ENCODE measurements at places on chromosomes 2 and 18. TPM values are rescaled to one million over a fixed set of nuclear protein-coding genes. Genes with fewer than 3 reads are reported as not detected.

GRCh38 chr2:1540481-1540880 lies 127.2 kb downstream of the TPO start:
- DNase-seq: no peak

GRCh38 chr18:75131381-75132000 lies 77.4 kb downstream of the PTGR3 start:
- DNase-seq: no peak

- DNase-seq: peak; percentile 53
Measured at GRCh38 chr2:54859997-54860701, 136.7 kb downstream of the EML6 start.

DNA sequence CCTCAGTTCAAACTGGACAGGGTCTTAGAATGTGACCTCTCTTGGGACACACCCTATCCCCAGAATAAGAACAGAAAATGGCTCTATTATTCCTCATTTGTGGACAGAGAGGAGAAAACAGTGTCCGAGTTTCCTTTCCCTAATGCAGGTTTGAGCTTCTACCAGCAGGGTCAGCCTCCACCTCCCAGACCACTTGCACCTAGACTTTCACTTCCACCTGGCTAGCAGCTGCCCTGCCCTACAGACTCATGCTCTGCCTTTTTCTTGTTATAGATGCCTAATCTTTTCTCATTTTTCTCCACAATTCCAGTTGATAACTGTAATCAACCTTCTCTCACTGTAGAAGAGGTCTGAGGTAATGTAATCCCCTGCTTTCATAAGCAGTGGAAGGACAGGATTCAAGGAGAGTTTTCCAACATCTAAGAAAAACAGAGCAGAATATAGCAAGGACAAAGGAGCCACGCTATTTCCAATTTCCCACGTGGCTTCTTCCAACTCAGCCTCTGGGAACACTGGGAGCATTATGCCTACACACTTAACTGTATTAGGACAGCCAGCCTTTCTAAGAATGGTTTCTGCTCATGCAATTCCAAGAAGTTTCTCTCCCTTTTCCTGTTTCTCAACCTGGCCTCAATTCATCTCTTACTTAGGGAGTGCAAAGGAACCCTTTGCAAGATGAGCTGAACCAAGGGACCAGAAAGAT lies 239.8 kb downstream of the BCL11A start:
- DNase-seq: no peak

DNA sequence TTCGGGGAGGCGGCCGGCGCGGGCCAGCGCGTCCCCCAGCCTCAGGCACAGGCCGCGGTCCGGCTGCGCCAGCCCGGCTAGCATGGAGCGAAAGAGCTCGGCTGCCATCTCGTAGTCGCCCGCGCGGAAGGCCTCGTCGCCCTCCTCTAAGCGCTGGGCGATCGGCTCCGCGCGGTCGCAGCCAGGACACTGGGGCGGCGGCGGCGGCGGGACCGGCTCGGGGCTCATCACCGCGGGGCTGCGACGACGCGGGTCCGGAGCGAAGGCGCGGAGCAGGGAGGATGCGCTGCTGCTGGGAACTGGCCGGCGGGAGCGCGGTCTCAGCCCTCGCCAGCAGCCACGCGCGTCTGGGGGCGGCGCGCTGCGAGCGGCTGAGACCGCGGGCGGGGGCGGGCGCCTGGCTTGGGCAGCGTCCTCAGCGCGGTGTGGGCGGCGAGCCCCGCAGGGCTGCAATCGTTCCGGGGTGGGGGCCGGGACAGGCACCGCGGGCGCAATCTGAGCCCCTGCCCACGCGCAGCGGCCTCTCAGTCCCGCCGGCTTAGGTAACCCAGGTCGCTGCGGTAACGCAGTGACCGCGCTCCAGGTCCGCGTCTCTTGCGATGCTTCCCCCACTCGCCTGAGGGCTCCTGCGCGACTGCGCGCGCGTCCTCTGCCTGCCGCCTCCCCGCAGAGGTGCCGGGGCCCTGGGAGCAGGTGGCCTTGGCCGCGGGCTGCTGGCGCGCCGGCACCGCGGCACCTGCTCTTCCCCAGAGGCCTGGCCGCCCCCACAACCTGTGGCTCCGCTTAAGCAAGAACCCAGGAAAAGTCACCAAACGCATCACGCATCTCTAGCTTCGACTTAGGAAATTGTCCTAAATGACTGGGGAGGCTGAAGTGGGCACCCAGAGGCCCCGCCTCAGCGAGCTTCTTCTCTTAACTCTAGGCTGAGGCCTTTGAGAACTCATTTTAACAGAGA lies at the start of gene LONRF2:
LONRF2 (minus strand) TSS at position 636 of the 955 bp plus-strand sequence; CDS start at position 228, 408 bp downstream.
- DNase-seq: no peak

DNA sequence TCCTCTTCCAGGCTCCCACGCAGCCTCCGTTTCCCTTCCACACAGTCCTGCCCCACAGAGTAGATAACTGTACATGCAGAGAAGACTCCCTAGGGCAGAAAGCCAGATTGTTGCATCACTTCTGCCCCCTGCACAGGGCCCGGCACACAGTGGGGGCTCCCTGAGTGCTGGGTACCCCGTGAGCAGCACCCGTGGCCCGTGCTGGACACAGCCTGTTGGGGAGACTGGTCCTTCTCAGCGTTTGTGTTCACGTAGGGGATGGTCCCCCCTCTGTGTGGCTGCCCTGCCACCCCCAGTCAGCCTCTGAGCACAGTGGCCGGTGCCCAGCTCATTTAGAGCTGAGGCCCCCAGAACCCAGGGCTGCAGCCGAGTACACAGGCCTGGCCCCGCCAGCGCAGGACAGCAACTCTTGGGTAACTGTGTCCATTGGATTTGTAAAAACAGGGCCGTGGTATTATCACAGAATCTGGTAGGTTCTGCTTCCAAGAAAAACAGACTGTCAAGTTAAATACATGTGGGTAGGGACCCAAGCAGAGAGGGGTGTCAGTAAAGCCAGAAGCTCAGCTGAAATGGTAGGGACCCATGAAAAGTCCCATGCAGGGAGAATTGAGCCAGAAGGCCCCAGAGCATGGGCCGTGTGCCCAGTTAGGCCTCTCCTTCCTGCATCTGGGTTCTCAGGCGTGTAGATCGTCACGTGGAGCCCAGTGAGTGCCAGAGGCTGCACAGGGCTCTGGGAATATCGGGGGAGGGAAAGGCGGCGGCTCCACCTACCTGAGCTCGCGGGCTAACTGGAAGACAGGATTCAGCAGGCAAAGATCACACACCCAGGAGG lies 257.3 kb downstream of the ATAD2B start:
- DNase-seq: no peak

Gene CHRNG
- not detected for polyA plus RNA-seq

DNA sequence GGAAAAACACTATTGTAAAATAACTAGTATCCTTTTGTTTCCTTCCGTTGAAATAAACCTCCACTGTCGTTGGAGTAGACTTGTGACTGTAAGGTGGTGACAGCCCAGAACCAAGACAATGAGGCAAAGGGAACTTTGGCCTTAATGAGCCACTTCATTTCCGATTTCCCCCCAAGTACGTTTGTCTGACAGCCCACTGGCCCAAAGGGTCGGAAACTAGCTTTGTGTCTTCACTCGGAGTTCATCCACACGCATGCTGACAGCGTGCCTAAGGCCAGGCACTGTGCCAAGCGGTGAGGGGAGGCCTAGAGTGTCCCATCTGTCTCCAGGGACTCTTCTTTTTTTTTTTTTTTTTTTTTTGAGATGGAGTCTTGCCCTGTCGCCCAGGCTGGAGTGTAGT lies 21.0 kb downstream of the HJURP start:
- no peak for DNase-seq

GRCh38 chr2:27038631-27039339 lies 6.0 kb downstream of the TMEM214 start:
- no peak for DNase-seq

Gene OR6B2
- not detected for polyA plus RNA-seq

Gene ZNF514
- polyA plus RNA-seq: 9.8 TPM

DNA sequence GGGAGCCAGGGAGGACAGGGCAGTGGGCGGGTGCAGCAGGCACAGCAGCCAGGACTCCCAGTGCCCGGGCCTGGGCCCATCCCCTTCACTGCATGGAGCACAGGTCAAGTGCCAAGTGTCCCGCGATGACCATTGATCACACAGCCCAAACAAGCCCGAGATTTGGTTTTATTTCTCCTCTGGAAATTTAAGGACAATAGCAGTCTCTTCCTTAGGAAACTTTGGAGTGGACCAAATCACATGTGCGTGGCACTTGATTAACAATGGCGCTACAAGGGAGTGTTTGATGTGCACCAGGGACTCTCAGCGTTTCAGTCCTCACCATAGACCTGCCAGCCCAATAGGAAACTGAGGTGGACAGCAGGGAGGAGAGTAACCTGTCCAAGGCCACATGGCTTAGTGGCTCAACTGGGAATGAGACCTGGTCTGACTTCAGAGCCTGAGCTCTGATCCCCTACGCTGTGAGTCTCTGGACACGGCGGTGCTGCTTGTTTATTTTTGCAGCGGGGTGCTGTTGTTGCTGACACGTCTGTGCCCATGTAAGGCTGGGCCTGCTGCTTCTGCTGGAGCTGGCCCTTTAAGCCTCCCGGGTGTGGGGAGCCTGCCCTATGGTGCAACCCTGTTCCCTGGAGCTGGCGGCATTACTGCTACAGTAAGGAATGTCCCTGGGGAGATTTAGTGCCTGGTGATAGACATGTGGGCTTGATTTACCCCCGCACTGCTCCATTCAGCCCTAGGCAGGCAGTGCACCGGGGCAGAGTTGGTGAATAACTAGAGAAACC lies 194.2 kb downstream of the INHBB start:
- DNase-seq: peak; percentile 76

- no peak for DNase-seq
Measured at GRCh38 chr2:70657246-70657645, 103.6 kb upstream of the TGFA start.

DNA sequence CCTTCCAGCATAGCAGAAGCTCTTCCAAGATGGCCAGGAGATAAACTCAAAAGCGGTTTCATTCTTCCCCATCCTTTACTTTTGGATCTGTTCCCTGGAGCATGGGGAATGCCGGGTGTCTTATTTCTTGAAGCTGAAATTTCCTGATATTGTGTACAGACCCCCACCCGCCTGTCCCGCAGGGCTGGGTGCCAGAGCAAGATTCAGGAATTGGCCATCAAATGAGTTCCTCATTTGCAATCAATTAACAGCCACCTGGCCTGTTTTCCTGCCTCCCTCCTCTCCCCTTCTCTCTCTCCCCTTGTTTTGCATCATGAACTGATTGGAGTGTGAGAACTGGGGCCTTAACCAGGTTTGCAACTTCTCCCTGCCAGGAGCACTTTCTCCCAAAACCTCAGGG lies 202.1 kb downstream of the SH3RF3 start:
- no peak for DNase-seq

Gene RGPD5
- polyA plus RNA-seq: 8.3 TPM
